ENCODE measurements at places on chromosomes 6 and 20. TPM values are rescaled to one million over a fixed set of nuclear protein-coding genes. Genes with fewer than 3 reads are reported as not detected.

CDC5L gene
- 9.5 TPM for polyA plus RNA-seq

PRRT1 gene
- 0.53 TPM for polyA plus RNA-seq

ZNF217 gene
- 16.8 TPM for polyA plus RNA-seq

DLK2 gene
- 1.1 TPM for polyA plus RNA-seq

GPX5 gene
- polyA plus RNA-seq = not detected

HDGFL1 gene
- polyA plus RNA-seq = not detected

ZNF337 gene
- polyA plus RNA-seq = 6.8 TPM

DDX43 gene
- 1.0 TPM for polyA plus RNA-seq

CST4 gene
- polyA plus RNA-seq = not detected

GRCh38 chr20:33785503-33785902 lies 25.6 kb upstream of the CHMP4B start:
- H3K4me3 ChIP-seq = no peak overlapping the region
- DNase-seq = no peak
- H3K27ac ChIP-seq = no peak overlapping the region
- H3K4me1 ChIP-seq = peaks cover 14% of the 10 kb centered on the region
- peaks cover 6% of the 10 kb centered on the region for H3K36me3 ChIP-seq

GRCh38 chr20:47700327-47700726 lies 85.0 kb downstream of the SULF2 start:
- H3K27ac ChIP-seq = no peak overlapping the region
- H3K4me1 ChIP-seq = peaks cover 5% of the 10 kb centered on the region
- no peak for DNase-seq
- H3K36me3 ChIP-seq = peaks cover 2% of the 10 kb centered on the region

- H3K27ac ChIP-seq = no peak overlapping the region
- no peaks in the 10 kb centered on the region for H3K27me3 ChIP-seq
- no peaks in the 10 kb centered on the region for H3K4me1 ChIP-seq
These were observed 98.4 kb downstream of the FOXC1 start for GRCh38 chr6:1708122-1708521.

GRCh38 chr6:74409447-74409846 lies 713.4 kb downstream of the CD109 start:
- no peak overlapping the region for H3K4me3 ChIP-seq
- no peaks in the 10 kb centered on the region for H3K36me3 ChIP-seq
- H3K27ac ChIP-seq = no peak overlapping the region
- no peak for DNase-seq
- H3K4me1 ChIP-seq = no peaks in the 10 kb centered on the region

DNA sequence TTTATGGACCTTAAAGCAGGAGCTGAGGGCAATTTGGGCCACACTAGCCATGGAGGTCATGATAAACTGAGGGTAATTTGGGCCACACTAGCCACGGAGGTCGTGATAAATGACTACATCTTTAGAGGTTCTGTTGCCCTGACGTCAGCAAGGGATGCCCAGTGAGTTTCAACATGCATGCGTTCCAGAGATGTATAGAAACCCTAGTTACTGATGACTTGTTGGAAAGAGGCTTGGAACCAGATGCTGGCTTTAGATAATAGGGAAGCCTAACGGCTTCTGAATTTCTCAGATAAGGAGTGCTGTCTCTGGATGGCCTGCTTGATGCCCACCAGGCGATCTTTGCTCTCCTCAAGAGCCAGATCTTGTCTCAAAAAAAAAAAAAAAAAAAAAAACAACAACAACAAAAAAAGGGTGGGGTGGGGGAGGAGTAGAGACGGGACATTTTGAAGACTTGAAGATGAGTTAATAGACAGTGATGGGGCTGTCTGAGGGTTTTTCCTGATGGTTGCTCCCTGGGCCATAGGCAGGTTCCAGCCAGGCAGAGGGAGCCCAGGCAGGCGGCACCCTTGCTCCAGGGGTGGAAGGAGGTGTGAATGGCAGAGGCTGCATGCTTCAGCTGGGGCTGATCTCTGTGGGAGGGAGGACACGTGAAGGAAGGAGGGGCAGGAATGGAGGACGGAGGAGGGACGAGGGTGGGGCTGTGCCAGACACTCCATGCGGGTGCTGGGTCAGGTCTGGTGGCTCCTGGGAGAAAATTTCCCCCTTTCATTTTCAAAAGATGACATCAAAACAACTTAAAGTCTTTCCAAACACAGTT lies 27.0 kb upstream of the FRMD1 start:
- no peak overlapping the region for H3K4me3 ChIP-seq
- no peaks in the 10 kb centered on the region for H3K4me1 ChIP-seq
- no peak for DNase-seq
- peaks cover 7% of the 10 kb centered on the region for H3K27me3 ChIP-seq
- no peak overlapping the region for H3K27ac ChIP-seq
- H3K36me3 ChIP-seq = no peaks in the 10 kb centered on the region

DNA sequence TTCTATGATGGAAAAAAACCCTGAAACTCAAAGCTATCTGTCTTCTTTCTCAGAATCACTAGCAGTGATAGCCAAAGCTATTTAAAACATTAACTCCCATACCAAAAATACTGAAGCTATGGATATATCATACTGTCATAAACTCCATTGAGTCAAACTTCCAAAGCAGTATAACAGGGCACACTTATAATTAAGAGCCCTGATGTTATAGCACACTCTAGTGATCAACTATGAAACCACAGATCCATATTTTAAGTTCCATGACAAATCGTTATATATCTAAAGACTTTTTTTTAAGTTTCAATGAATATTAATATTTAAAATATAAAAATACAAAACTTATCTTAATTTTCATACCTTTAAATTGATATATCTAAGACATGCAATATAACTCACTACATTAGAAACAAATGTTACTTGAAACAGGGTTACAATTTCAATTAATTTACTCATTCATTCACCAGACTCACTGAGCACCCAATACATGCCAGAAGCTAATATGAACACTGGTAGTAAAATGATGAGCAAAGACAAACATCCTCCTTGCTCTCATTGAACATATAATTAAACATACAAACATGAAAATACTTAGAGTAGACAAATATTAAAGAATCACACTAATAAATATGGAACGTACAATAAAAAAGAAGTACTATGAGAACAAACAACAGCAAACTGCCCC lies 69.3 kb downstream of the IBTK start:
- H3K27me3 ChIP-seq = no peaks in the 10 kb centered on the region
- no peak overlapping the region for H3K4me3 ChIP-seq
- peaks cover 4% of the 10 kb centered on the region for H3K36me3 ChIP-seq
- DNase-seq = no peak
- H3K4me1 ChIP-seq = no peaks in the 10 kb centered on the region

DNA sequence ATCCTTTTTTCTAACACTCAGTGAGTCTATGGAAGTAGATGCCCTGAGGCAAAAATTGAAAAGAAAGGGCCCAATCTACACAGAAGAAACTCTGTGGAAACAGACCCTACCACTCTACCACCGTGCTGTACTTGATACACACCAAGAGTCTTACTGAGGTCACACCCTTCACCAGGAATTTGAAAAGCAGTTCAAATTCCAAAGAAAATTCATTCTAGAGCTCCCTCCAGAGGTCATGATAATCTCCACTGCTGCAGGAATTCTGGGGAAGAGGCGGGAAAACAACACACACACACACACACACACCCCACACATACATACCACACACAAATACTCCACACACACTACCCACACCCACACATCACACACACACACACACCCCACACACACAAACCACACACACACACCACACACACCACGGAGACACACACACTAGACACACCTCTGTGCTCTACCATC lies 336.8 kb downstream of the HDGFL1 start:
- no peak overlapping the region for H3K27ac ChIP-seq
- no peaks in the 10 kb centered on the region for H3K27me3 ChIP-seq
- H3K36me3 ChIP-seq = no peaks in the 10 kb centered on the region
- H3K4me3 ChIP-seq = no peak overlapping the region
- H3K4me1 ChIP-seq = no peaks in the 10 kb centered on the region

DNA sequence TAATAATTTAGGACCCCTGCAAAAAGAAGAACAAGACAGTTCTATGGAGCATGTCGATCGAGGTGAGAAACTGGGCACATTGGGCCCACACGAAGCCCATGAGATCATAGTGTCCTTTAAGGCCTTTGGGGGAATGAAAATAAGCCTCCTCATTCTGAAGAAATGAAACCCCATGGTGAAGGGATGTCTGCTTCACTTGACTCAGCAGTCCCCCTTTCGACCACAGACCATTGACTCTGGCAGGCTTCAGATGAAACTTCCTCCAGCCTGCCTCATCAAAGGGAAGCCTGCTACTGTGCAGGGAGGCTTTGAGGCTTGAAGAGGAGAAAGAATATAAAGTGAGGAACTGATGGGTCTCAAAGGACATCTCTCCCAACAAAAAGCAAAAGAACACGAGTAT lies 144.2 kb upstream of the FBXL4 start:
- no peak overlapping the region for H3K27ac ChIP-seq
- no peaks in the 10 kb centered on the region for H3K4me1 ChIP-seq
- no peaks in the 10 kb centered on the region for H3K36me3 ChIP-seq
- no peaks in the 10 kb centered on the region for H3K27me3 ChIP-seq

DNA sequence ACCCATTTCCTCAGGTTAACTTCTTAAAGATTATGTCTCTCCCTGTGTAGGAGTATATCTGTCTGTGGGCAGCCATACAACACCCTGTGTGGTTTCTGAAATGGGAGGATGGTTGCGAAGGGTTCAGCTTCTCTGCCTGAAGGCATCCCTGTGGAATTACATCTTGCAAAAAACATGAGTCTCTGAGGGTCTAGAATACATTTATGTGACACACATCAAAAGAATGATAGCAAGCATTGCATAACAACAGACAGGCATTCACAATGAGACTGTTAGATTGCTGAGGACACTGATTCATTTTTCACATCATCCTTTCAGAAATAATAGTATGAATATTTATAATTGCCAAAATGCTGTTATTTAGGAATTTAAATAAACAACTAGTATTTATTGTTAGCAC lies 670.9 kb downstream of the HTR1B start:
- no peaks in the 10 kb centered on the region for H3K4me1 ChIP-seq
- H3K36me3 ChIP-seq = no peaks in the 10 kb centered on the region
- H3K4me3 ChIP-seq = no peak overlapping the region
- no peak for DNase-seq
- H3K27me3 ChIP-seq = no peaks in the 10 kb centered on the region
- H3K27ac ChIP-seq = no peak overlapping the region

DNA sequence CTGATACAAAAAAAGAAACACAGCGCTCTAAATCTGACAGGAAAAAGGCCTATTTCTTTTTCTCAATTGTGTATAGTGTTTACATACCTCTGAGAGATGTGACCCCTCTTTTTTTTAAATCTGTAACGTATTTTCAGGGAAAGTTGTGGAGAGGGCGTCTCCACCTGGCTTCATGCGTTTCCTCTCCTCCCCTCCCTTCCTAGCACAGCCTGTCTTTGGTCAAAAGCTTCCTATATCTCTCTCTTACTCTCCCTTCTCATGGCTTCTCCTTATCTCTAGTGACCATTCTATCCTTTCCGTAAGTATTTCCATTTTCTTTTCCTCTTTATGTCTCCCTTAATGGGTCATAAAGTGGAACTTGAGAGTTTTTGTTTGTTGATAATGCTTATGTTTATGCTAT lies 458.9 kb downstream of the HACE1 start:
- no peak overlapping the region for H3K4me3 ChIP-seq
- no peak for DNase-seq
- no peak overlapping the region for H3K27ac ChIP-seq
- no peaks in the 10 kb centered on the region for H3K27me3 ChIP-seq
- H3K4me1 ChIP-seq = no peaks in the 10 kb centered on the region
- no peaks in the 10 kb centered on the region for H3K36me3 ChIP-seq

DNA sequence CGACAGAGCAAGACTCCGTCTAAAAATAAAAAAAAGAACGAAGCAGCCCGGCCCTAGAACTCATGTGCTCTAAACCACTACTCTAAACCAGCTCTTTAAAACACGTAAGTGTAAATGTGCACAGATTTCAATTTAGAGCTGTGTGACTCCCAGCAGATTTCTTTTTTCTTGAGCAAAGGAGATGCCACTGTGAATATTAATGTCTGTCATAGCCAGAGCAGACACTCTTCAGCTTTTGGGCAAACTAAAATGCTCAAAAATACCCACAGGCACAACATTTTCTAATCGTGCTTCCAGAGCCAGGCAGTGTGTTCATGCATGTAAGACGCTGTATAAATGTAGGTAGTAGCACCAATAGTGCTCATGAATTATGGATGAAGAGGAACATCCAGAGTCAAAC lies 218.9 kb upstream of the PLCB4 start:
- H3K27ac ChIP-seq = no peak overlapping the region
- no peak for DNase-seq
- H3K36me3 ChIP-seq = no peaks in the 10 kb centered on the region
- no peak overlapping the region for H3K4me3 ChIP-seq
- H3K4me1 ChIP-seq = peaks cover 8% of the 10 kb centered on the region

DNA sequence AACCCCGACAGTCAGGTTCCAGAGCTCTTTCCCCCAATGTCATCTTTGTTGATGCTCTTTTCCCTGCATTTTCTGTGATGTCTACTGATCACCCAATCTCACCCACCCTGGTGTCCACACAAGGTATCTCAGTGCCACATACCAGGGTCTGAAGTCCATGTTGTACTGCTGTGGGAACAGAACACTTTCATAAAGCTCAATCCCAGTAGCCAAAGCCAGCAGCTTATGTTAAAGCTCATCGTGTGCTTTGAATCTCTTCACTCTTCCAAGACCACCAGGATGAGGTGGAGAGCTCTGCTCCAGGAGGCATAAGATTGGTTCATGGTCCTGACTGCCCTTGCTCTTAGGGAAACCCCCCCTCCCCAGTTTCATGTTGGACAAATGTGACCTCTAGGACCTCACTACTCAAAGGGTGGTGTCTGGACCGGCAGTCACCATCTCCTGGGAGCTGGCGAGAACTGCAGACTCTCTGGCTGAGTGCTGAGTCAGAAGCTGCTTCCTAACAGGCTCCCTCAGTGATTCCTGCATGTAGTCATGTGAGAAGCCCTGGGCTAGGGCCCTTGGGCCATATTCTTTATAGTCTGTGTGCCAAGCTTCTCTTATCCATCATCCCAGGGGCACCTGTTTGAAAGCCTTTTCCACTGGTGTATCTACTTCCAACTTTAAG lies 13.4 kb upstream of the CPNE5 start:
- peaks cover 3% of the 10 kb centered on the region for H3K4me1 ChIP-seq
- no peak overlapping the region for H3K4me3 ChIP-seq
- H3K27ac ChIP-seq = peak overlapping the region; percentile 49
- H3K36me3 ChIP-seq = peaks cover 3% of the 10 kb centered on the region

GRCh38 chr6:33817489-33817888 lies 13.7 kb upstream of the MLN start:
- peaks cover 10% of the 10 kb centered on the region for H3K4me1 ChIP-seq
- H3K36me3 ChIP-seq = no peaks in the 10 kb centered on the region
- H3K27me3 ChIP-seq = no peaks in the 10 kb centered on the region
- no peak for DNase-seq

DNA sequence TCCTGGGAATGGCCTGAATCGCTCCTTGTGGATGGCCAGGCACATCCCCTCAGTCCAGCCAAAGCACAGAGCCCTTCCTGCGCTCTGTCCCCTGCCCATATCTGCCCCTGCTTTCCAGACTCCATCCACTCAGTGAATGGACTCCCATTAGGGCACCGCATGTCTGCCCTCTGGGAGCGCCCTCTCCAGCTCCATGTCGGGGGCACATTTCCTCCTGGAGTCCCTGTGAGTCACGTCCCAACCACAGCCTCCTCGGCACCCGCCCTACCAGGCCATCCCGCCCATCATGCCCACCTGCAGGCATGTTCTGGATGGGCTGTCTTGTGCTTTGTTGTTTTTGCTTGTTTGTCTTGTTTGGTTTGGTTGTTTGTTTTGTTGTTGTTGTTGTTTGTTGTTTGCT lies 96.8 kb downstream of the PSMB1 start:
- no peak for DNase-seq
- H3K4me1 ChIP-seq = peaks cover 8% of the 10 kb centered on the region
- H3K27me3 ChIP-seq = no peaks in the 10 kb centered on the region
- no peak overlapping the region for H3K4me3 ChIP-seq
- no peak overlapping the region for H3K27ac ChIP-seq
- H3K36me3 ChIP-seq = no peaks in the 10 kb centered on the region

- H3K4me3 ChIP-seq = no peak overlapping the region
- no peak for DNase-seq
- no peak overlapping the region for H3K27ac ChIP-seq
- H3K27me3 ChIP-seq = no peaks in the 10 kb centered on the region
- no peaks in the 10 kb centered on the region for H3K36me3 ChIP-seq
These were observed 1567.8 kb upstream of the DEFB115 start for GRCh38 chr20:29689411-29690225.
